ENCODE measurements at places on chromosomes 4 and X.

- peak; percentile 88 for DNase-seq
These were observed 64.7 kb downstream of the TBC1D14 start for GRCh38 chr4:6974138-6974848.

DNA sequence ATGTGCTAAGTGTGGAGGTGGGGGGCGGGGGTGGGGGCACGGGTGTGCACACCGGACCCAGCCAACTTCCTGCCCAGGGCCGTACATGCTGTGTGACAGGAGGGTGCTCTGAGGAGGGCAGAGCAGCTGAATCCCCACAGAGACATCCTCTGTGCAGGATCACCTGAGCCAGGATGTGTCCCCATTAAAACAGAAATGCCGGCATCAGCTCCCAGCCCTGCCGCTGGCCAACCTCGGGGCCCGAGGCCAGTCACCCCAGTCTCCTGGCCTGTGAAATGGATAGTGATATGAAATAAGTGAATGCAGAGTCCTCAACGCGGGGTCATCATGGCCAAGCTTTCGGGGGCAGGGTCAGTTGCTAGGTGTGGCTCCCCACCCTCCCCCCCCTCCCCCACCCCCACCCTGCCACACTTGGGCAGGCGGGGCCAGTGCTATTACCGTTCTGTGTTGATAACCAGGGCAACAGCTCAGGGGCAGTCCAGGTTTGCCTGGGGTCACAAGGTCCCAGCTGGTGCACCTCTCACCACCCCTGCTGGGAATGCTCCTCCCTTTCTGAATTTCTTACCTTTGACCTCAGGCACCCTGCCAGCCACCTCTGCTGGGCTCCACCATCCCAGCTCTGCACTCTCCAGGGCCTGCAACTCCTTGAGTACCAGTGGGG lies 227.2 kb upstream of the PSAPL1 start:
- DNase-seq: no peak

DNA sequence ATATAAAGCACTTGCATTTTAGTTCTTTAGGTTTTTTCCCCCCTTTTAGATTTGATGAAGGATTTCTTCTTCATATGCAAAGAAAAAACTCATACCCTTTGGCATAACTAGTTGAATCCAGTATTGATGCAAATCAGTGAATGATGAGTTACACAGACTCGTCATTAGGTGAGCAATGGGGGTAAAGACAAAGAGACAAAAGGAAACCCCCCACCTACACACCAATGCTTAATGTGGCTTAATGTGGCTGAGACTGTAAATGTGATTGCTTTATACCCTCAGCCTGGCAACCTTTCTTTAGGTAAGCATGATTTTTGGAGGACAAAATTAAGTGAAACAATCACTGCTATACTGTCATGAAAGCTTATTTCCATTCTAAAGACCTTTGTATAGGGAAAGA lies 39.5 kb downstream of the CD40LG start:
- DNase-seq: no peak

DNA sequence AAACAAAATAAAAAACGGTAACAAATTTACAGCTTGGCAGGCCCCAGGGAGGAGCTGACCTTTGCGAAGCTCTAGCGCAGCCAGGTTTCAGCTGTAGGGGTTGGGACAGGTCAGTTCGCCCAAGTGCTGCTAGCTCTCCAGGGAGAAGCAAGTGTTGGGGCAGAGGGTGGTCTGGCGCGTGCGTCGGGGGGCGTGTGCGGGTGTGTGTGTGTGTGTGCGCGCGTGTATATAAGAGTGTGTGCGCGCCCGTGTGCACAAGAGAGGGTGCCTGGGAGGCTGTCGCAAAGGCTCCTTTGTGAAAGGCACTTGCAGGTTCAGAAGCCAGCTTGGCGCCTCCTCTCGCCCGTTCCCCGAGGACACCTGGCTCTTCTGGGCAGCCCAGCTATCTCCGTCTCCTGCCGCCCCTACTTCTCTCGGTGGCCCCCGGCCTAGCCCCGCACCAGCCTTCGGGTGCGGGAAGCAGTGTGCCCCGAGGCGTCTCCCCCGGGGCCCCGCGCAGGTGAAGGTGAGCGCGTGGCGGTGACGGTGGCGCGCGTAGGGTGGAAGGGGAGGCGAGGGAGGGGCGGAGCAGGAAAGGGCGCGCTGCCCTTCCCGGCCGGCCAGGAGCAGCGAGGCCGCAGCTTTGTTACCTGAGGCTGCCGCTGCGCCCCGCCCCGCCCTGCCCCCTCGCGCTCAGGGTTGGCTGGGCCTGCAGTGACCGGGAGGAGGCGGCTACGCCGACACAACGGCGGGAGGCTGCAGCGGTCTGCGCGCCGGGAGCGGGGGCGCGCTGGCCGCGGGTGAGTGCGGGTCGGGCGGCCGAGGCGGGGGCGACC lies at the start of gene FHDC1:
FHDC1 (plus strand) TSS at position 693 of the 815 bp plus-strand sequence. CDS start 6,735 bp downstream, outside the sequence.
- DNase-seq: peak; percentile 53

- DNase-seq: no peak
These were observed 133.6 kb upstream of the GRPR start for GRCh38 chrX:15989716-15990115.

DNA sequence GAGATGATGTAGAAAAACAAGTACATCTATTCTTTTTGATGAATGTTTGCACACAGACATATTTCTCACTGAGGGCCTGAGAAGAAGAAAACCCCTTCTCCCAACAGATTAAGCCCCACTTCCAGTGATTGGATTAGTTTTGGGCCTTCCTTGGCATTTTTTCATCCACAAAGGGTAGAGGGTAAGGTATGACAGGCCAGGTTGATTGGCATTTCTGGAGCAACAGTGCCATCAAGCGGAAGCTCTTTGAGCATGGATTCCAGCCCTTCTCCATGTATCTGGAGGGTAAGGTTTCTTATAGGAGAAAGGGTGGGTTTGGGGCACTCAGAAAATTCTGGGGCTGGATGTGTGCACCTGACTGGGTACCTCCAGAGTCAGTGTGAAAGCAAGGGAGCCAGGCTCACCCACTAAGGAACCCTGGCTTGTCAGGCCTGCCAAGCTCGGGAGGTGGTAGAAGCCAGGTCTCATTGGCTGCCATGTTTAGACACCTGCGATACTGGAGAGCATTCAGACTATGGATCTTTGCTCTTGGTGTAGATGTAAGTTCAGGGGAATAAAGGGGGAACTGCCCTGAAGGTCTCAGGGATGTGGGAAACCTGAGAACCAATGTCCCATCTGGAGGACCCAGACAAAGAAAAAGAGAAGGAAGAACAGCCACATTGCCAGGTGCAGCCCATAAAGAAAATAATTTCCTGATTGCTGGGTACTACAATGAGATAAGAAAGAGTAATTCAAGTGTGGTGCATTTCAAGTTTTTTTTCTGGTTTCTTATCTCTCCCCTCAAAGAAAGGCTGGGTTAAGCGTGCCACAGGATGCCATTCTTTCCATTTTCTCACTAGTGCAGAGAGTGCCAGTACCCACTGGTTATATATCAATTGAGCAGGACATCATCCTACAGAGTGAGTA lies 222.3 kb upstream of the AGTR2 start:
- no peak for DNase-seq

- DNase-seq: peak; percentile 56
These were observed 36.0 kb downstream of the AWAT2 start for GRCh38 chrX:70013466-70014381.

DNA sequence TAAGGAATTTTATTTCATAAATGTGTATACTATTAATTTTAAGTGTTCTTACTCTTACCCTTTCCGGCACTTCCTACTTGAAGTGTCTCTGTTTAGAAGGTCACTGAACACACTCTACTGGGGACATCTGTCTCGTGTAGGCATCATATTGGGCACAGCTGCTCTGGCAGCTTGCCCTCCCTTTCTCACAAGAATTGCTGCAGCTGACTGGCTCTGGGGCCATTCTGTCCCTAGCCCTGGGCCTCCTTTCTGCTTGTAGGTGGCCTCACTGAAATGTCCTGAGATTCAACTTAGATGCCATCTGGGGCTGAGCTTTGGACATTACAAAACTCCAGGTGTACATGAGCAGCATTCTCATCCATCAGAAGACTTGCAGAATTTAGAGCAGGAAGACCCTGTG lies 49.6 kb downstream of the SMAD1 start:
- no peak for DNase-seq

DNA sequence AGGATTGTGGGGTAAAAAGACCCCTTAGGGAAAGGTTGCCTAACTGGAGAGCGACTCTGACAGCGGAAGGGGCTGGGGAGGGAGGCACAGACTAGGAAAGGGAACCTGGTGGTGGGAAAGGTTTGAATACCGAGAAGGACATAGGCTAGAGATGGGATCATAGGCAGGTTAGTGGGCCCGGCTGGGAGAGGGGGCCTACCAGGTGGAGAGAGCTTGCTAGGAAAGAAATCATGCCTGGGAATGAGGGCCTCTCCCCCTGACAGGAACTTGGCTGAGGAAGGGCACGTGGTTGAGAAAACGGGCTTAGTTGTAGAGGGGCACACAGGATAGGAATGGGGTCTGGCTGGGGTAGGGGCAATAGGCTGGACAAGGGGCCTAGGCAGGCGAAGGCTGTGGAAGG lies 4.4 kb downstream of the OTUD6A start:
- DNase-seq: no peak

DNA sequence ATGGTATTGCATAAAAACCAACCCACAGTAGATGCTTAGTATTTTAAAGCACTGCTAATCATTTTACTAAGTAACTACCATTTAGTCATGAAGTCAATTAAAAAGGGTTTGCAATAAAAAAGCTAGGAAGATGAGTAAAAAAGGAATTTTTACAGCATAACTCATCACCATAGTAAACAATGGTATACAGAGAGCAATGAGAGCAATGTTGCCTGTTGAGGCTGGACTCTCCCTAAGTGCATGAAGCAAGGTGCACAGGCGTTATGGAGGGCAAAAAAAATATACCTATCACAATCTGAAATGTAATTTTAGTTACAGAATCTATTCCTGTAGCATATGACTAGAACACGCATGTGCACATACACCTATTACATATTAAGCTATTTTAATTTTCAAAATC lies 129.6 kb upstream of the BMP3 start:
- DNase-seq: no peak

- peak; percentile 55 for DNase-seq
These were observed 42.7 kb upstream of the RASSF6 start for GRCh38 chr4:73662709-73663546.

GRCh38 chrX:24498975-24499374 lies 33.9 kb downstream of the PDK3 start:
- no peak for DNase-seq

DNA sequence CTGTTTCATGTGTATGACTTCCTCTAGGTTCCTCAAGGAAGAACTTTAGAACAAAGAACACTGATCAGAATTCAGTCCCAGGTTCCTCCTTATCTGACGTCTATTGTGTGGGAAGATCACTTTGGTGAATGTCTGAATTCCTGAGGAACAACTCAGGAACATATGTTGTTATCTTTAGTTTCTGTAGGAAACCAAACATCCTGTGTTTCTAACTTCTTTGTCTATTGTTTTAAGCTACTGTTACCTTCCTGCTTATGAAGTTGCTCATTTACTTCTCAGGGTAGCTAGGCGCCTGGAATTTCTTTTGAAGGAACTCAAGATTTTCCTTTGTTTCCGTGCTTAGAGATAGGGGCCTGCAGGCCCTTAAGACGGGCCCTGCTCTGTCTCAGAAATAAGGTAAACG lies 46.2 kb downstream of the MAGEB5 start:
- no peak for DNase-seq

DNA sequence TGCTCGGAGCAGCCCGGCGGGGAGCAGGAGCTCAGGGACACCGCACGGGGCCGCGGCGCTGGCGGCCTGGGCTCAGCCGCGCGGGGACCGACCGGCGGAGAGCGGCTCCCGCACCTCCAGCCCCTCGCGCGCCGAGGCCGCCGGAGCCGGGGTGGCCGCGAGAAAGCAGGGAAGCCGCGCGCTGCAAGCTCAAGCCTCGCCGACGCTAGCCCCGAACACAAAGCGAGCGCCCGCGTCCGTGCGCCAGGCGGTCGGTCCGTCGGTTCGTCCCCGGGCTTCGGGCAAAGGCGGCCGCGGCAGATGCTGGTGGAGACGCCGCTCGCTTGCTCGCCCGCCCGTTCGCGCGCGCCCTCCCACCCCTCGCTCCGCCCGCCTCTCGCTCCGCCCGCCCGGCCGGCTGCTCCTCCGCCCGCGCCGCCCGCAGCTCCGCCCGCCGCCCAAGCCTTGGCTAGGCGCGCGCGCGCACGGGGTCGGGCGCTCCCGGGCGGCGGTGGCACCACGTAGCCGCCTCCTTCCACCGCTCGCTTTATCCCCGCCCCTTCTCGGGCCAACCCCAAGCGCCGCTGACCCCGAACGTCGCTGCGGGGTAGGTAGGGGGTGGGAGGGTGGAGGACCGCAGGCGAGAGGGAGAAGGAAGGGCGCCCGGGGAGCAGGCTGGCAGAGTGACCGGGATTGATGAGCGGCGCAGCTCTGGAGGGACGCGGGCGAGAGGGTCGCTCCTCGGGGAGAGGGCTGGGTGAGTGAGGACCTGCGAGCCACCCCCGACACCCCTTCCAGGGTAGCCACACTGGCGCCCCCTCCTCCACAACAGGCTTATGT lies at the start of gene TSPAN5:
TSPAN5 (minus strand) TSS at position 325 of the 819 bp plus-strand sequence.
- peak; percentile 86 for DNase-seq

- no peak for DNase-seq
These were observed 209.3 kb downstream of the CHIC2 start for GRCh38 chr4:53854991-53855568.

DNA sequence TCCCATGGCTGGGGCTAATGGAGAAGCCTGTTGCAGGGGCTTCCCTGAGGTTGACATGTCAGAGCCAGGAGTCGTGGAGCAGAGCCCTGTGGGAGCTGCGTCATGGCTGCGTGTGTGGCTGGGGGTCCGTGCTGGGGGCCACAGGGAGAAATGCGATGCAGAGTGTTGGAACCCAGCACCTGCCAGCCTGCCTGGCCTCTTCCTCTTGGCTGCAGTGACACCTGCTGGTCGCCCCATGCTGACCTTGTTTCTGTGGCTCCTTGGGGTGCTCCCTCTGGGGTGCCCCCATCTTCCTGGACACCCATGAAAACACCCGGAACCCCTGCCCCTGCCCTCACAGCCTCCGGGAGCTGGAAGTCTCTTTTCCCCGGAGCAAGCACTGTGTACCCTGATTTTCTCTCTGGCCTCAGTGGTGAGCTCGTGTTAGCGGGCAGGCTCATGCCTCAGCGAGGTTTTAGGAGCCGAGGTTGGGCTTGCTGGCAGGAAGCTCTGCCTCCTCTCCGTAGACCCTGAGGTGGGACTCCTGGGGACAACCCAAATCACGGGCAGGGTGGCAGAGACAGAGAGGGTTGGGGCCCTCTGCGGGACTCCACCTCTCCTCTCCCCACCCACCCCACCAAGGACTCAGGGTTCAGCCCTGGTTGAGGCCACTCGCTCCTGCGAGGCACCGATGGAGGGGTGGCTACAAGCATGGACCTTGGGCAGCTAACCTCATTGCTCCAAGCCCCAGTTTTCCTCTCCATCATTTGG lies 103.7 kb downstream of the SORCS2 start:
- no peak for DNase-seq

DNA sequence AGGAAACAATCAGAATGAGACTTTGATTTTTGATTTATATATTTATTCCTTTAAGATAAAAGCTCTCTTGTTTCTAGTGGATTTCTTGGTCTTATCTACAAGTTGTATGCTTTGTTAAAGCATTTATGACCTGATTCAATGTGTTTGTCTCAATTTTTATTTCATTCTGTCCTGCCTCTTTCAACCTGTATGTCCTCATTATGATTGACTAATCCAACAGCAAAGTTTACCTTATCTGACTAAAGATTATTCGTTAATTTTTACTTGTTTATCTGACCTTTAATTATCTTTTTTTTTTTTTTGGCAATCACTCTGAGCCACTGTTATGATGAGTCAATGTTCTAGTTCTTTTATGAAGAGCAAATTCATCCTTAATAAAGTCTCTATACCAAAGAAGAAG lies 54.9 kb downstream of the UGT2A3 start:
- no peak for DNase-seq
